ENCODE measurements at places on chromosomes 4 and X.
A peak's percentile ranks its signal among the peaks of the same experiment; 100 is the strongest.

- DNase-seq, result no peak
Observed at GRCh38 chrX:118062817-118063615, 53.6 kb downstream of the KLHL13 start.

- DNase-seq, result no peak
Observed at GRCh38 chr4:56434599-56435139, 746 bp downstream of the PPAT start.

DNA sequence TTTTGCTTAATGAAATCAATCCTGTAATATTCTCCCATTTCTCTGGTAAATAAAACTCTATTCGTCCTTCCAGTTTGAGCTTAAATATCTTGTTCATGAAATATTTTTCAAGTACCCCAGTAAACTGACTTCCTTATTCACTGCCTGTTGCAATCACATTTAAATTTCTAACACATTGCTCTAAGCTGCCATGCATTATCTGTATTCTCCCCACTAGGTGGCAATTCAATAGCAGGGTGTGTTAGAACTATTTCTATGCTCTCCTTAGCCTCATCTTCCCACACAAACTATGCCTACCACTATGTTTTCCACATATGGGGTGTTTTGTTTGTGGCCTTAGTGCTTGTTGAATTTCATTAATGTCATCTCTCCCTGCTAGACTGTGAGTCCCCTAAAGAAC lies 377.1 kb upstream of the HS3ST1 start:
- no peak for DNase-seq

DNA sequence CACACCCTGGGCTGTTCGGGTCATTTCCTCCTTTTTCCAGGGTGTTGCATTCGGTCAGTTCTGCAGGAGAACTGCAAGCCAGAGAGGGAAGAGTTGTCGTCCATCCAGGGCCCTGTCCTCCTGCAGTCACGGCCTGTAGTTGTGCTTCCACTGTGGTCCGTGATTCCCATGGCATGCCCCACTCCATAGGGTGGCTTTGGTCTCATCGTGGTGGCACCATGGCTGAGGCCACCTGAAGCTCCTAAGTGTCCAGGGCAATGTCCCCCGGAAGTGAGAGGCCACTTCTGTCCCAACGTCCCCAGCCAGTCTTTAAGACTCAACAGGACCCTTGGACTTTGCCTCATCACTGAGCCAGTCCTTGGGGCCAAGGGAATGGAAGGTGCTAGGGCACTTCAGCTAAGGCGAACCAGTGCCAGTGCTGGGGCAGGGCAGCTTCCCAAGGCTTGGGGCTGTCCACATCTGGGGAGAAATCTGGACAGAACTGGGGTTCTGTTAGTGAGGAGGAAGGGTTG lies 83.7 kb downstream of the HTRA3 start:
- no peak for DNase-seq

DNA sequence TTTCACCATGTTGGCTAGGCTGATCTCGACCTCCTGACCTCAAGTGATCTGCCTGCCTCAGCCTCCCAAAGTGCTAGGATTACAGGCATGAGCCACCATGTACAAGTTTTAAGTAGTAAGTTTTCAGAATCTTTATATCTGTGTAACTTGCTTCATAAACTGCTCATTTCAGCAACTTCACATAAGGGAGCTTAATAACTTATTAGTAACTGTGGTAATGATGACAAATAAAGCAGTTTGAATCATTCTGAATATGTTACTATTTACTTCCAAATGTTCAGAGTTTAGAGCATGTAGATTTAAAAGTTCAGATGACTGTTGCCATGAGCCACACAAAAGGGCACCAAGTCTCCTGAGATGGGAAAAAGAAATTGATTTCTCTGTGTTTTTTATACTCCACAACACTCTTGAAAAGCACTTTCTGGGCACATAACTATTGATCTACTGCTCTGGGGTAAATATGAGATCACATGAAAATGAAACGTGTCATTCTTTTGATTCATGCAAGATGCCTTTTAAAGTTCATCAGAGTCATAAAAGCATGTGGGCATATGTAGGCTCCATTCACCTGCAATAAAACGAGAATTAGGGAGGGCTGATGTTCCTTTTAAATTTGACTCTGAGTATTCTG lies 14.1 kb upstream of the CA5B start:
- no peak for DNase-seq

DNA sequence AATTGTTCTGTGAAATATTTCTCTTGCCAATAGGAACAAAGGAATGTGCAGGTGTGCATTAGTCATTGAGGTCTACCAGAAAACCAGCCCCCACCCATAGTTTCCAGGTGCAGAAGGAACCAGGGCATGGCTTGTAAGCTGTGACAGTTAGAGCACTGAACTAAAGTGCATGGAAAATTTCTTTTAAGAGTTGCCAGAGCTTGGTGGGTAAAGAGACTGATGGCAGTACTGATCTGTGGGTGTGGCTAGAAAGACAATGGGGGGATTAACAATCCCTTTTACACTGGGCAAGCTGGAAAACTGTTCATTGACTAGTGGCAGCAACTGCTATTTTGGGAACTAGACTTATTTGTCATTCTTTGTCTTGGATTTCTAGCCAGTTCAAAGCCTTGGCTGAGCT lies 326.9 kb downstream of the PCDH19 start:
- DNase-seq, result no peak

GRCh38 chr4:163493643-163494359 lies 689 bp upstream of the TMA16 start:
- DNase-seq, result no peak

GRCh38 chr4:70601422-70602039 lies 9.5 kb downstream of the AMBN start:
- DNase-seq, result peak; percentile 73

DNA sequence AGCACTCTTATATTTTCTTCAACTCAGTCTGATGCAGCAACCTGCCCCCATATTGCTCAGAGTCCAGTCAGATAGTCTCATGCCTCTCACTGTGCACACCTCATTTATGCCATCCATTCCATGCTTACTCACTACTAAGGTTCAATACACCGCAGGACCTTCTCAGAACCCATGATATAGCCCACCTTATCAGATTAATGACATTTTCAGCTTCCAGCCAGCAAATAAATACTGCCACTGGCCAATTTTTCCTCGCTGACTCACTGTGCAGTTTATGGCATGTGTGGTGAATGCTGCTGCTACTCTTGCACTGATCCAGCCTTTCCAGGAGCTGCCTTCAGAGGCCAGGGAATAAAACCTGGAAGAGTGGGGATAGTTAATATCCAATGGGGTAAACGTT lies 380.6 kb upstream of the SPOCK3 start:
- DNase-seq, result no peak
